Heart right ventricle (tissue), 16 donors: ENCODE measurements at places on chromosomes 5 and 9.

DNA sequence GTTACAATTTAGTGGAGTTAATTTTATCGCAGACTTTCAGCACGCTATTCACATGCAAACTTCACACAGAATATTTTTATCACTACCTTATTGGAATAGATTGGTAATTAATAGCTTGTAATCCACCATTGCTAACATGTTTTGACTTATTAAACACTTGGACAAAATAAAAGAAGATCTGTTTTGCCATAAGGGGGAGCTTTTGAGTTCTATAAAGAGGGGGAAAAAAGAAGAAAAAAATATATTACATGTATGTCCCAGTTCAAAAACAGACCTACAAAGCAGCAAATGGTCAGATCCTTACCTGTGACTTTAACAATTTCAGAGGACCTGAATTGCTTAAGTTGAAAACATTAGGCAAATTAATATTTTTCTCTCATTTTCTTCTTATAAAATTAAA is 1.2 kb upstream of the PAPPA start:
- no peak for DNase-seq
- no peaks in the 10 kb centered on the region for H3K27me3 ChIP-seq
- no peaks in the 10 kb centered on the region for H3K36me3 ChIP-seq
- H3K27ac ChIP-seq: peak overlapping the region; percentile 58
- no peak overlapping the region for H3K4me3 ChIP-seq

DNA sequence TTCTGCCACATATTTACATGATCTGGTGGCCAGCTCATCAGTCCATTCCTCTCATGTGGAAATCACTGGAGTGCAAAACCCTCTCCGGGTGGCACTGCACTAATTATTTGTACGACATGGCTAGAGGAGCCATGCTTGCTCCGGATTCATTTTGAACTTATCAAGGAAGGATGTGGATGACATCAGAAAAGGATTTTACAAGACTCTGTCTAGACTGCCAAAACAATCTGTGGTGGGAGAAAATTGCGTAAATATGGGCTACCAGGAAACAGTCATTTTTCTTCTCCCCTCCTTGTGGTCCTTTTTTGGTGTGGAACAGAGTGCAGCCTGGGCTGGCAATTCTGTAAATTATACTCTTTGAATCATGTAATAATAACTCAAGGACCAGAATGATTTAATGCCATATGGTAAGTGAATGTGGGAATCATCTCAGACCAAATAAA is 123.4 kb upstream of the IFNE start:
- DNase-seq: no peak
- H3K27me3 ChIP-seq: no peaks in the 10 kb centered on the region
- H3K27ac ChIP-seq: no peak overlapping the region
- H3K36me3 ChIP-seq: no peaks in the 10 kb centered on the region
- no peak overlapping the region for H3K4me3 ChIP-seq

DNA sequence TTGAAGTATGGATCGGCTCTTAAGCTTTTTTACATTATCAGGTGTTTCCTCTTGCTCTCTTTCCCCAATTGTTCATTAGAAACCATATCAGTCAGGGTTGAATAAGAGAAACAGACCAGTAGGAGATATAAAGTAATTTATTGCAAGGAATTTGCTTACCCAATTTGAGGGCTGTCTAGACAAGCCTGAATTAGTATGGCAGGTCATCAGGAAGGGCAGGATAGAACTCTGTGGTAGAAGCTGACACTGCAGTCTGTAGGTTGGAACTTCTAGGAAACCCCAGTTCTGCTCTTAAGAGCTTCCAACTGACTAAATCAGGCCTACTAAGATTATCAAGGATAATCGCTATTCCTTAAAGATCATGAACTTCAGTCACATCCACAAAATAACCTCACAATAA is 24.3 kb downstream of the ISOC1 start:
- no peak overlapping the region for H3K27ac ChIP-seq
- no peak for DNase-seq
- H3K27me3 ChIP-seq: no peaks in the 10 kb centered on the region
- no peak overlapping the region for H3K4me3 ChIP-seq
- no peaks in the 10 kb centered on the region for H3K36me3 ChIP-seq
- H3K4me1 ChIP-seq: no peaks in the 10 kb centered on the region

GRCh38 chr5:136590581-136590980 is 225.2 kb upstream of the TRPC7 start:
- H3K36me3 ChIP-seq: no peaks in the 10 kb centered on the region
- H3K27ac ChIP-seq: no peak overlapping the region
- no peaks in the 10 kb centered on the region for H3K4me1 ChIP-seq
- DNase-seq: no peak

DNA sequence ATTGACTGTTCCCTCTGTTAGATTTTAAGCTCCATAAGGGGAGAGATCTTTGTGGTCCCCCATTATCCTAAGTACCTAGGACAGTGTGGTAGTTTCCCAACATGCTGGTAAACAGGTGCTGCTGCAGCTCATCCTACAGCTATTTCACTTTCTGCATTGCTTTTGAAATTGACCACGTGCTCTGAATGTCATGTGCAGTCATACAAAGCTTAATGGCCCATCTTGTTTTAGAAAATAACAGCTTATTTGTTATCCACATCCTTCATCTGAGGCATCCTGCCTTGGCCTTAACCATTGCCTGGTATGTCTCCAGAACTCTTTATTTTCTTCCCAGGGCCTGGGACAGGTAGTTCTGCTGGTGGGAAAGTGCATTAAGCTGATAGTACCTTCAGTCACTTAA is 14.7 kb downstream of the PIK3R1 start:
- peaks cover 91% of the 10 kb centered on the region for H3K4me1 ChIP-seq
- no peak overlapping the region for H3K4me3 ChIP-seq
- DNase-seq: no peak
- no peaks in the 10 kb centered on the region for H3K27me3 ChIP-seq
- H3K27ac ChIP-seq: no peak overlapping the region

DNA sequence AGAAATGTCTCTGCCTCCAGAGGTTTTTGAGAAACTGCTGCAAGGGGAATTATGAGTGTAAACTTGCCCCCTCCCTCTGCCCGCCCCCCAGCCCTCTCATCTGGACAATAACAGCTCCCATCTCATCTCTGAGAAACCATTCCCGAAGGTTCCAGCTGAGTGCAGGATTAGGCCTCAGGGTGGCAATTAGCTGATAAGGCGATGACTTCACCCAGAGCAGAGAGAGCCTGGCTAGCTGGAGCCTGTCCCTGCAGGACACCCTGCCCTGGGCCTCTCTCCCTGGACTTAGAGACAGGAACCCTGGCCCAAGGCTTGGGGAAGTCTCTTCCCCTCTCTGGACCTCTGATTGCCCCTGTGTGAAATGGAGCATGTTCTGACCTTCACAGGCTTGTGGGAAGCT is 45.7 kb upstream of the HAND1 start:
- peaks cover 8% of the 10 kb centered on the region for H3K4me1 ChIP-seq
- H3K4me3 ChIP-seq: no peak overlapping the region
- no peak for DNase-seq
- no peaks in the 10 kb centered on the region for H3K36me3 ChIP-seq

GRCh38 chr9:69657269-69657668 is 14.9 kb downstream of the APBA1 start:
- H3K27me3 ChIP-seq: no peaks in the 10 kb centered on the region
- no peak overlapping the region for H3K27ac ChIP-seq
- H3K36me3 ChIP-seq: no peaks in the 10 kb centered on the region
- H3K4me1 ChIP-seq: no peaks in the 10 kb centered on the region
- DNase-seq: no peak

DNA sequence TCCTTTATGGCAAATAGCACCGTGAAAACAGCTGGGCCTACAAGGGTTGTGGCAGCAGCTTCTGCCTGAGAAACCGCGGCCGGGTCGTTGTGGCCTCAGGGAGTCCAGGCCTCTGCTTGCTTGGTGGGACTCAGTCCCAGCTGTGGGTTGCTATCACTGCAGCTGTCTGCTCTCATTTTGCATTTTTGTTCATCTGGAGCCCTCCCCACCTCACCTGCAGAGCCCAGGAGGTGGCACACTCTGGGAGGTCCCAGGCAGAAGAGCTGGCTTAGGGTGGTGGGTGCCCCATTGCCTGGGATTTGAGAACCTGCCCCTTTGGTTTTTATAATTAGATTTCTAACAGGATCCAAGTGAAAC is 138.4 kb downstream of the GADD45G start:
- H3K36me3 ChIP-seq: no peaks in the 10 kb centered on the region
- no peak overlapping the region for H3K27ac ChIP-seq
- no peak overlapping the region for H3K4me3 ChIP-seq
- H3K27me3 ChIP-seq: no peaks in the 10 kb centered on the region
- DNase-seq: no peak
- H3K4me1 ChIP-seq: peaks cover 20% of the 10 kb centered on the region

- H3K36me3 ChIP-seq: no peaks in the 10 kb centered on the region
- no peaks in the 10 kb centered on the region for H3K27me3 ChIP-seq
- H3K4me1 ChIP-seq: peaks cover 5% of the 10 kb centered on the region
- DNase-seq: no peak
- H3K27ac ChIP-seq: peak overlapping the region; percentile 41
Observed at GRCh38 chr5:79076819-79077218, 7.3 kb downstream of the BHMT2 start.

DNA sequence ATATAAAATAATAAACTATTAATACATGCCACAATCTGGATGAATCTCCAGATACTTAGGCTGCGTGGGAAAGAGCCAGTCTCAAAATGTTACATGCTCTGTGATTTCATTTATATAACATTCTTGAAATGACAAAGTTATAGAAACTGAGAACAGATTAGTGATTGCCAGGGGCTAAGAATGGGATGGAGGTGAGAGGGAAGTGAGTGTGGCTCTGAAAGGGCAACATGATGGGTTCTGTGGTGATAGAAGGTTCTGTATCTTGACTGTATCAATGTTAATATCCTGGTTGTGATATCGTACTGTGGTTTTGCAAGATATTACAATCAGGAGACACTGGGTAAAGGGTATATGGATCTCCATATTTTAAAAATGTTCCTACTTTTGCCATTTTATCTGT is 50.7 kb downstream of the SPEF2 start:
- H3K4me3 ChIP-seq: no peak overlapping the region
- H3K36me3 ChIP-seq: no peaks in the 10 kb centered on the region
- H3K27ac ChIP-seq: no peak overlapping the region
- DNase-seq: no peak
- H3K4me1 ChIP-seq: no peaks in the 10 kb centered on the region

- no peaks in the 10 kb centered on the region for H3K4me1 ChIP-seq
- H3K36me3 ChIP-seq: no peaks in the 10 kb centered on the region
- H3K27ac ChIP-seq: no peak overlapping the region
- H3K4me3 ChIP-seq: no peak overlapping the region
Observed at GRCh38 chr5:148992265-148992664, 70.6 kb downstream of the SH3TC2 start.

DNA sequence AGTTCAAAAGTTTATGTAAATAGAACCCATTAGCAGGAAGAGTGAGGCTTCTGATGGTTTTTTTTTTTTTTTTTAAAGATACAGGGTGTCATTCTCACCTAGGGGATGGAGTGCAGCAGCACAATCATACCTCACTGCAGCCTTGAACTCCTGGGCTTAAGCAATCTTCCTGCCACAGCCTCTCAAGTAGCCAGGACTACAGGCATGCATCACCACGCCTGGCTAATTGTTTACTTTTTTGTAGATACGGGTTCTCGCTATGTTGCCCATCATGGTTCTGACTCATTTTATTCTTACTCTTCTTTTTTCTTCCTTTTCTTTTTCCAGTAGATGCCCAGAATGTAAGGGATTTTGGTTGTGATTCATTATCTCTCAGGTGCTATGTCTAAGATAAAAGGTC is 201.1 kb downstream of the NNT start:
- no peak for DNase-seq
- H3K4me1 ChIP-seq: no peaks in the 10 kb centered on the region
- H3K27ac ChIP-seq: no peak overlapping the region
- H3K36me3 ChIP-seq: no peaks in the 10 kb centered on the region
- no peaks in the 10 kb centered on the region for H3K27me3 ChIP-seq

DNA sequence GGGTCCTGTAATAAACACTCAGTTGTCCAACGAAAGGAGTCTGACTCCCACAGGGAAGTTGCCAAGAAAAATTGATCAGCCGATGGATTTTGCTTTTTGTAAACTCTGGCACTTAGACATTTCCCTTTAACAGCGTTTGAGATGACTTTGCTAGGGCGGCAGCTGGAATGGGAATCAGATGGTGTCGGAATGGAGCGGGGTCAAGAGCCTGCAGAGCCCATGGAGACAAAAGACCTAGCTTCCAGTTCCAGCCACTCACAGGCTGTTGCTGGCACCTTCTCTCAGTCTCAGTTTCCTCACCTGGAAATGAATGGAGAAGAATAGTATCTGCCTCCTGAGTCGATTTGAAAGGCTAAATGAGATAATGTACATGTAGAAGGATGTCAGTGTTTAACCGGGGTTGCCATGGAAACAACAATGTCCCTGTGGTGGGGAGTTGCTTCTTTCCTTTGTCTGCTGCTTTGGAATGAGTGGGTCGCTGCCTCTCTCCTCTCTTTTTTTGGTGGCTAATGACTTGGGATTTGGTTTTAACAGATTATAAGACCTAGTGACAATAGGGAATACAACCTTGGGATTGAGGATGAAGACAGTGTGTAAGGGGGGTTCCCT is 137.4 kb downstream of the GAS1 start:
- H3K36me3 ChIP-seq: no peaks in the 10 kb centered on the region
- H3K27ac ChIP-seq: no peak overlapping the region
- no peaks in the 10 kb centered on the region for H3K27me3 ChIP-seq
- H3K4me1 ChIP-seq: no peaks in the 10 kb centered on the region

DNA sequence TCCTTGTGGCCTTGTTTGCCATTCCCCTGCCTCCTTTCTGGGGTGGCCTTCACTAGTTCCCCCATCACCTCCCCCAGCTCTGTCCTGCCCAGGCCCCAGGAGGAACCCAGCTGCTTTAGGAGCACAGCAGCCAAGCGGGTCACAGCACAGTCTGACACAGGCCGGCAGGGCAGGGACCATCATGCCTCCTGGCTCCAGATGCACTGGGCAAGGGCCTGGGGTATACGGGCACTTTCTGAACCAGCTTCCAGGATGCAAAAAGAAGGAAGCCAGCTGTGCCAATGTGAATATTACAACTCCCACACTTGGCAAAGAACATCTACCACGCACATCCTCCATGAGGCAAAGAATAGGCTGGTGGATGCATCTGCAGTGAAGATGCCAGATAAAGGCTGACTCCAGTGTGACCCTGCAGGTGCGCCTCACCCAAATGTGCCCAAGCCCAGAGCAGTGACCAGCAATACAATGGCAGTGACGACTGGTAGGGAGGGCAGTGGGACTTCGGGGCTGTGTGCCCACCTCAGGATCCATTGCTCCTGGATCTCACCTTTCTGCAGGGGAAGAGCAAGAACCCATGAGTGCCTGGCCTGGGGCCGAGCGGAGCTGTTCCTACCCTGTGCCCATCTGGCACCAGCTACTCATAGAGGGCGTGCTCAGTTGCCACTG is 6.3 kb upstream of the IL3 start:
- no peaks in the 10 kb centered on the region for H3K36me3 ChIP-seq
- peaks cover 3% of the 10 kb centered on the region for H3K27me3 ChIP-seq
- H3K4me3 ChIP-seq: no peak overlapping the region
- no peaks in the 10 kb centered on the region for H3K4me1 ChIP-seq

- H3K4me1 ChIP-seq: no peaks in the 10 kb centered on the region
- H3K4me3 ChIP-seq: peak overlapping the region; percentile 40
- H3K36me3 ChIP-seq: no peaks in the 10 kb centered on the region
- DNase-seq: peak; percentile 75
Observed at GRCh38 chr5:180313677-180314505, 22.0 kb upstream of the MAPK9 start.
